NCI-H1930 (cell line): ENCODE measurements at places on chromosomes 11 and 22.

DNA sequence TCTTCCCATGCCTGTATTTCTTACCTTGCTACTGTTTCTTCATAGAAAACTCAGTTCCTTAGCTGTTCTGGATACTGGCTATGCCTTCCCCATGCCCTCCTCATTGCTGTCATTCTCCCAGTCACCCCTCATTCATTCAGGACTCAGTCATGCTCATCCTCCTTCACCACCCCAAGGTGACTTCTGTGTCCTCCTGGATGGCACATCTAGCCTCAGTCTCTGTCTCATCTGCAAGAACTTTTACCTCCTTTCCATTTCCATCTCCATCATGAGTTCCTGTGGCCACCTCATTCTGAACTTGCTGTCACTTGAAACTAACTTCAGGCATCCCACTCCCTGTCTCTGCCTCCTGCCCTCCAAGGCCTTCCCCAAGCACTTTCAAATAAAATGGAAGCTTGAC lies 42.3 kb downstream of the PANX1 start:
- DNase-seq = no peak

DNA sequence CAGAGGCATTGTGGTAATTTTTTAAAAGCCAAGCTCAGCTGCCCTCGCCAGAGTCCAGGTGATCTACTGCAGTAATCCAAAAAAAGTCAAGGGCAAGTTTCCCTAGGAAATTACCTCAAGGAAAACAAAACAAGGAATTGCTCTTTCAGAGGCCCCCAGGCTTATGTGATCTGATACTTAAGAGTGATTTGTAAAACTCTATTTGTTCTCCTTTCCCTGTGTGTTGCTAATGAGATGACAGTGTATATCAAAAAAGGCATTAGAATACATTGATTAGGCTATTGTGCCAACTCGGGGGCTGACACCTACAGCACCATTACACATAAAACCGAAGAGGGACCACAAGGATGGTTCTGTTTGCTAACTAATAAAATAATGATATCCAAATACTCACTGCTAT lies 44.5 kb upstream of the CHRM4 start:
- no peak for DNase-seq

DNA sequence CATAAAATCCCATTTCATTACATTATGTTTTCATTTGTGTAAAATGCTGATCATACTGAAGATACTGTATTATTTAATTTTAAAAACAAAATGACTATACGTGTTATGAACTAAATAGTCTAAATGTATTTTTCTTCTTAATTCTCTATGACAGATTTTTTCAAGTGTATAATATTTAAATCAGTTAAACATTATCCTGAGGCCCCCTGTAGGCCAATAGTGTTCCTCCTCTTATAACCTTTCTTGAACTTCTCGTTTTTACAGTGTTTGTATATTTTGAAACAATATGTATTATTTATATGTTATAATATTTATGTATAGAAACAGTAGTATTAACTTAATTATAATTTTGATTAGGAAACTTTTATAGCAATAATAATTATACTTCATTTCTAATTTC lies 151.1 kb upstream of the CHORDC1 start:
- DNase-seq = no peak

GRCh38 chr11:2791139-2791520 lies 91.3 kb upstream of the KCNQ1OT1 start:
- no peak for DNase-seq

DNA sequence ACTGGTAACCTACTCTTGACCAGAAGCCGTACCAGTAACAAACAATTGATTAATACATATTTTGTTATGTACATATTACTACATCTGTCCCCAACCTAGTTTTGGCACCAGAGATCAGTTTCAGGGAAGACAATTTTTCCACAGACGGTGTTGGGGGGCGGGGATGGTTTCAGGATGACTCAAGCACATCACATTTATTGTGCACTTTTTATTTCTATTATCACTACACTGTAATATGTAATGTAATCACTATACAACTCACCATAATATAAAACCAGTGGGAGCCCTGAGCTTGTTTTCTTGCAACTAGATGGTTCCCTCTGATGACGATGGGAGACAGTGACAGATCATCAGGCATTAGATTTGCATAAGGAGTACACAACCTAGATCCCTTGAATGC lies 15.5 kb downstream of the DGCR8 start:
- DNase-seq = no peak

GRCh38 chr11:101336155-101336554 lies 206.5 kb upstream of the PGR start:
- DNase-seq = peak; percentile 49

DNA sequence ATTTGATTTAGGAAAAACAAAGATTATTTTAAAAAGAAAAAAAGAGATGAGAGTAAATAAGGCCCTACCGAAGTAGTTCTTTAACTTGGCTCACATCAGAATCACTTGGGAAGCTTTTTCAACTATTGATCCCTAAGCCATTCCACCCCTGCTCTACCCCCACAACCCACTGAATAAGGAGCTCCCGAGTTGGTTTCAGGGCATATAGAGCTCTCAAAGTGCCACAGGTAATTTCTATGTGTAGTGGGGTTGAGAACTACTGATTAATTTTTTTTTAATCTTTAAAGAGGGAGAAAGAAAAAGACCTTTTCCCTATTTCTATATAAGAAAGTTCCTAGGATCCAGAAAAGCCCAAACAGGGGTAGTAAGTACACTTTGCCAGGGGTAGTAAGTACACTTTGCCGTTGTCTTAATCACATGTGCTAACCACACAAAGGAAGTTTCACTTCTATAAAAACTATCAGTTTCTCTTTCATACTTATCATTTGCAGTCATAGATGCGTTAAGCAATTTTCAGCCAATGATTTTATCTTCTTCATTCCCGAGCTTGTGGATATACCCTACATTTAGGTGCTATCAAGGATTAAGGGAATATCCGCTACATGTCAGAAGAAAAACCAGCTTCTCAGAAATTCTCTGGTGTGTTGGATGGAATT lies 108.4 kb upstream of the ZC3H12C start:
- DNase-seq = no peak

GRCh38 chr22:41504397-41504796 lies 35.5 kb downstream of the ACO2 start:
- no peak for DNase-seq
